ENCODE measurements at places on chromosomes 4 and X.

DNA sequence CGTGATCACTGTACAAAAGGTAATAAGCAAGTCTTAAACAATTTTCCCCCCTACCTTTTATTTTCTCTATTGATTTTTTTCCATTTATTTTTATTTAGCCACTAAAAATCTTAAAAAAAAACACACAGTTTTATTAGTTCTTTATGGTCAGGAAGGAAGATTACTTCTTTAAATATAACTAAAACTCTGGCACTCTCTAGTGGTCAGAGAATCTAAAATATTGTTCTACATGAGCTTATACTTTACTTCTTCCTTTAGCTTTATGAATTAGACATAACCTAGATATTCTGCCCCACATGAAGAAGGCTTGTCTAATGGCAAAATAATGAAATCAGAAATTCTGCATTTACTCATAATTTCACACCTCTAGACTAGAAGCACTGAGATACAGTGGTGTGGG, 135.2 kb downstream of the PDE5A start:
- DNase-seq = no peak

DNA sequence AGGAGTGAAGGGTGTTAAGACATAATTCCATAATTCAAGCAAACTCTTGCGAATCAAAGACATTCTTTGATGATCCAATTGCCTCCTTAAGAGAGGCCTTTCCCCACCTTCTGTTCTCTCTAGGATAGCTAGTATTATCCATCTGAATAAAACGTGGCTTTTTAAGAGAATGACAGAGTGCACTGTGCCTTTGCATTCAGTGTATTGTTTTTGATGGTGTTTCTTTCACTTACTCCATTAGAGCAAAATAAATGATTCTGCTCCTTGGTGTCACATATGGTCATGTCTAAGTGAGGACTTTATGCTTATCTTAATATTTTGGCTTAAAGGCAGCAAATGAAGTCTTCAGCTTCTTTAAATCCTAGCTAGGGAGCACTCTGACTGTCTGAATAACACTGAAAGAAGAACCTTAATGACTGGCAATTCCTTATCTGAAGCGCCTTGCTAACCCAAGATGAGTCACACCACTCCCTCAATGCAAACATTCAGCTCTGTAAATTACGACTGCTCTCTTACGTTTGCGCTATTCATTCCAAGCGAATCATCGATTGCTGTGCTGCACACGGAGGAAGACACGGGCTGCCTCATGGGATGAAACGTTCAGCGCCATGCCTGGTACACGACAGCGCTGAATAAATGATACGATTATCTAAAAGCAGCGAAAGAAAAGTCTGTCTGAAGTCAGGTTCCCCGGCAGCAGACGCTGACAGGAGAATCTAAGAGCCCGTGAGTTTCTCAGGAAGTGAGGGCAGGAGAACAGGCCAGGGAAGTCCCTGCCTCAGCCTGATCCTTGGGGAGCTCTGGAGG, 35.1 kb upstream of the GEMIN8 start:
- DNase-seq = peak; percentile 91

DNA sequence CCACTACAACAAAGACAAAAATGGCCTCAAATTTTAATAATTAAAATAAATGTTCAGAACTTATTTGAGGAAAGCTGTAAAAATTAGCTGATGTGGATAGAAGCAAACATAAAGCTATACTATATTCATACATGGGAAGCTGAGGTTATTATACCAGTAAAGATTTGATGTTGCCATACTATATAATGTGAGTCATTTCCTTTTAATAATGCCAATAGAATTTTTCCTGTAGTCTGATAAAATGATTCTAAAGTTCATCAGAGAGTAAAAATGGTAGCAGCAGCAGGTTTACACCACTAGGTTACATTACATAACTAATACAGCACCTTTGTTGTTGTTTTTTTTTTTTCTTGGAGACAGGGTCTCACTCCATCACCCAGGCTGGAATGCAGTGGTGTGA, 45.5 kb upstream of the CYP2U1 start:
- DNase-seq = no peak

DNA sequence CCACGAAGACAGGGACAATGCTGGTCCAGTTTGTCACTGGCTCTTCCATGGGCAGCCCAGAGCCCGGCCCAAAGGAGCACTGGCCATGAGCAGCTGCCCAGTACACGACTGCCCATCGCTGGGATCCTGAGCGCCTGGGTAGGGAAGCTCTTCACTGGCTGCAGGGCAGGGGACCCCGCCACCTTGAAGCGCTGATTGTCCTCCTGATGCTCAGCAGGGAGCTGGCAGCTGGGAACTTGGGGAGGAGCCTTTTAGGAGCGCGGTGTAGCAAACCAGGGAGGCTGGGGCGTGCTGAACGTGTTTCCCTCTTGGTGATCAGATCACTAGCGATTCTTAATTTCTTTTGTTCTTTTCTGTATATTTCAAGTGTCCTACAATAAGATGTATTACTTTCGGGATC, 1.8 kb downstream of the L1CAM start:
- DNase-seq = no peak

GRCh38 chr4:25861951-25862410, 807 bp downstream of the SEL1L3 start:
- DNase-seq = no peak

DNA sequence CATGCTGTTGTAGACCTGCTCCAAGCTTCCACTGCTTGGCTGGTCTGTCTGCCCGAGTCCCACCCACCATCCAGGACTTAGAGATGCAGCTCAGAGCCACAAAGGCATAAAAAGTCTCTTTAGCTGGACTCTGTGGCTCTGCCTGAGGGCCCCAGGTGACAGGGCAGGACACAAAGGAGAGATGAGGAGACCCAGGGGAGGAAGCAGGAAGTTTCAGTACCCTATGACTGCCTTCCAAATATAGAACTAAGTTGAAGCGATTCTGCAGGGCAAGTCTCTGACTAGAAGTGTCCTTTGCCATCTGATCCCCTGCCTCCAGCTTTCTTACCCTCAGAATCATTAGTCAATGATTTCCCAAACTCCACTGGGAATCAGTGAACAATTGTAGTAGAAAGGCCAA, 11.2 kb upstream of the CXCR3 start:
- no peak for DNase-seq

DNA sequence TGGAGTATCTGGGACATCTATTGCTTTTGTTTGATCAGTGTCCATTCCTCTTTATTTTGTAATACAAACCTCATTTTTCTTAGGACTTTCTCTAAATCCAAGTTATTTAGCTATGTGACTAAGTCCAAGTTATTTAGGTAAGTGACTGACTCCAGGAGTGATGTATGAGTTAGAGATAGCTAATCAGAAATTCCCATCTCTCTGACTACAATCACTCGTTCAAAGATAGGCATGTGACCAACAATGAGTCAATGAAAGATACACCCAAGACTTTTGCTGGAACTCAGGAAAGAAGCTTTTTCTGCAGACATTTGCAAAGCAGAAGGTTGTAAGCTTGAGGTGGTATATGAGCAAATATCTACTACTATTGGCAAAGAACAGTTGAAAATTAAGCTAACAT, 72.5 kb upstream of the KCNIP4 start:
- no peak for DNase-seq

GRCh38 chrX:29728639-29729038, 486.7 kb upstream of the MAGEB2 start:
- no peak for DNase-seq

All from NCI-H460 (cell line).